Ecto neural progenitor cell (in vitro differentiated cells): ENCODE measurements at places on chromosomes 1 and 21.

DNA sequence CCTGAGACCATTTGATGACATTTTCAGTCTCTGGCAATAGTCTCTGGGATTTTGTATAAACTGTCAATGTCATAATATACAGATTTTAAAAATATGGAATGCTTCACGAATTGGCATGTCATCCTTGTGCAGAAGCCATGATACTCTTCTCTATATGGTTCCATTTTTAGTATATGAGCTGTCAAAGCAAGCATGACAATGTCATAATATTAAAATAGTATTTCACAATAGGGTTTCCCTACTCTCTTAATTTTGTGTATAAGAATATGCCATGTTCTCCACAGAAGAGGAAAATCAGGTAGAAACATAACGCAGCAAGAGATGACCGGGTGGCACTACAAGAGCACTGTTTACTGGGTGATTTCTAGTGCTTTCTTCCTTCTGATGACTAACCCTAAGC is 8.3 kb upstream of the DIPK1A start:
- no peak for DNase-seq

DNA sequence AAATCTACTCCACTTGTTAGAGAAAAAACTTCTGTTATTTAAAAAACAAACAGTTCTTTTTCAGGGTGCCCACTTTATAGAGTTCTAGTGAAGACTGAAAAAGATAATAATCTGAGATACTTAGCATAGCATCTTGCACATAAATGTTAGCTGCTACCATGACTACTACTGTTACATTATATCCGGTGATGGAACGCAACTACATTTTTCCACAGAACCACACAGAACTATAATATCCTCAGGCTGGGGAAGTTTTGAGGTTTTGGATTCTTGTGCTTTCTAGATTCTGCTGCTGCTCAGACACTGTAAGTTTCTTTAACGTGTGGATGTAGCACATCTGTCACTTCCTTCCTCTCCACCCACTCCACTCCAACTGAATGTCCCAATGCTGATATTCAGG is 110.3 kb downstream of the PTPN14 start:
- DNase-seq, result no peak

DNA sequence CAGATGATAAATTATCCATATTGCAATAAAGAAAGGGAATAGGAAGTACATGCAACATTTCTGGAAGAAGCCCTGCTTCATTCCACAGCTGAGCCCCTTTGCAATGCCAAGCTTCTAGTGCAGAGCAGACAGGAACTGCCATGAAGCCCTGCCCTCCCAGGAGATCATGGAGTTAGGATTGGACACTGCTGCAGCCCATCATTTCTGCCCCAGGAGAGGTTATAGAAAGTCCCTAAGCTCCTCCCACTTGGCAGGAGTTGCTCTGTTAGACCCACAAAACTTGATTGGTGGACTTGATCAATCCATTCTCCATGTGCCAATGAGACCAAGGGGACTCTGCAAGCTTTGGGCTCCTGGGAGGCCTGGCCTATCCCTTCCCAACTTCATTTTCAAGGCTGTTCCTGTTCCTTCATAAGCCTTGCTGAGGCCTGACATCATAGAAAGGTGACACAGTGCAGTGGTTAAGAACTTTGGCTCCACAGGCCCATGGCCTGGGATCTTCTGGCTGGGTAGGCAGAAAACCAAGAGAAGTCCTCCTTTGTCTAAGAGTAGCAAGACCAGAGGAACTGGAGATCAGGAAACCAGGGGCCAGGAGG is 1.3 kb upstream of the LAPTM5 start:
- no peak for DNase-seq

DNA sequence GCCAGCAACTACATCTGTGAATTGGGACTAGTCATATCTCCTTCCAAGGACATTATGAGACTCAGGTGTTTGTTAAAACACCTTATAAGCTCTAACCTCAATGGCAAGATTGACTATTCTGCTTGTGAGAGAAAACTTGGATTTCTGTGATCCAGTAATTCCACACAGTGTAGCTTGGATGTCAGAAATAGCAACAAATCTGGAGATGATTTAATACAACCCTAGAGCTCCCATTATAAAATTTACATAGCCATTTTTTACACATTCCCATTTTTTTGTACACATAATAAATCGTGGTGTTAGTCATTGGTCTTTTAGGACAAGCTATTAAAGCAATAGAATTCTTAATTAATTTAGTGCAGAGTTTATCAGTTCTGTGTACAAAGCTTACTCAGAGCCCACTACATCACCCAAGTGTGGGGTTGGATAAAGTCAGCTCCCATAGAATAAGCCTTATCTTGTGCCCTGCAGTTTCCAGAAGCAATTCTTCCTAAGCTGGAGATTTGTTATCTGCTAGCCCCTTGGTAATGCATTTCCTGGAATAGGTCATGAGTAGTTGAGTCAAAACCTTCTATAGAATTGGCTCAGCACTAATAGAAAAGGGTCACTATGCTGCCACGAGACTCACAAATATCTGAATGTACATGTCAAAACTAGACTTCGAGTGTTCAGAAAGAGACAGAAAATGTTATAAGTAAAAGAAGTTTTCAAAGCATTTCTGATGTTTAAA is 434.0 kb upstream of the RUNX1 start:
- no peak for DNase-seq

GRCh38 chr1:223642237-223642636 is 23.3 kb downstream of the CAPN8 start:
- DNase-seq, result no peak

DNA sequence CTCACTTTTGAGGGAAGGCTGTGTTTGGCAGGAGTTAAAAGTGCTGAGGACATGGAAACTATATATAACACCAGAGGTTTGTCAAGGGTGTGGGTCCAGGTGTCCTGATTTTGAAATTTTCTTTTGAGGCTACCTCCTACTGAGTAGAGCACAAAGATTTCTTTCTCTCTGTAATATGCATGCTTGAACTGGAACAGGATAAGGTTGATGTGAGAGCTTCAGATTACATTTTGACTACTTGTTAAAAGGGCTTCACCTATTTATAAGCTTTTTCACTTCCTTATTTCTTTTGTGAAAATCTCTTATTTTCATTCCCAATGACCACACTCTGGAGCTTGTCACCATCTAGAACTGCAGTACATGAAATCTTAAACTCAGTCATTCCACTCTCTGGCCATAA is 59.8 kb upstream of the PLA2G4A start:
- DNase-seq, result no peak

GRCh38 chr1:183480971-183481441 is 8.7 kb downstream of the SMG7 start:
- no peak for DNase-seq

DNA sequence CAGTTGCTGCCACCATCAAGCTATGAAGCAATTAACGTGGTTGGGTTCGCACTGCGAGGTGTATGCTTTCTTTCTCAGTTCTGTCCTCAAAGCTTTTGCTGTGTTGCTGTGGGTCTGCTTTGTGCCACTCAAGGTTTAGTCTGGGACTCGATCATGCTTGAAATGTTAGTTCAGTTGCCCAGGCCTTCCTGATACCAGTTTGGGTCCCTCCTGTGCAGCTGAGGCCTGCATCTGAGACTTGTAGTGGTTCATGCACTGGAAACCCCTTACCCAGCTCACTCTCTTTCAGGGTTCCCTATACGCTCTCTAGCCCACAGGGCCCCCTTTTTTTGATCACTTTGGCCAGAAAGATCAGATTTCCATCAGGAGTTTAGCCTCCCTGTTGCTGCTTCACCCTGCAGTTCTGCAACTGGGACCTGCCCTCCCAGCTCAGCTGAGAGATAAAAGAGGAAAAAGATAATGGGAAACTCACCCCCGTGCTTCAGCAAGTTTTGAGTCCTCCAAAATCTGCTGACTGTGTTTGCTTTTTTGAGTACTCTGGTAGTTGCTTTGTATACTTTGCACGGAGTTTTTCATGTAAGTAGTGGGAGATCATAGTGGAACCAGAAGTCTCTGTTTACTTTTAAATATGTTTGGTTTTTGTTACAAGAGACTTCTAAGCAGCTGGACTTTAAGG is 317.0 kb downstream of the HHAT start:
- no peak for DNase-seq

- no peak for DNase-seq
Measured at GRCh38 chr1:169184812-169185211, 78.3 kb downstream of the ATP1B1 start.

- no peak for DNase-seq
Measured at GRCh38 chr1:4219111-4219510, 319.0 kb upstream of the C1orf174 start.

DNA sequence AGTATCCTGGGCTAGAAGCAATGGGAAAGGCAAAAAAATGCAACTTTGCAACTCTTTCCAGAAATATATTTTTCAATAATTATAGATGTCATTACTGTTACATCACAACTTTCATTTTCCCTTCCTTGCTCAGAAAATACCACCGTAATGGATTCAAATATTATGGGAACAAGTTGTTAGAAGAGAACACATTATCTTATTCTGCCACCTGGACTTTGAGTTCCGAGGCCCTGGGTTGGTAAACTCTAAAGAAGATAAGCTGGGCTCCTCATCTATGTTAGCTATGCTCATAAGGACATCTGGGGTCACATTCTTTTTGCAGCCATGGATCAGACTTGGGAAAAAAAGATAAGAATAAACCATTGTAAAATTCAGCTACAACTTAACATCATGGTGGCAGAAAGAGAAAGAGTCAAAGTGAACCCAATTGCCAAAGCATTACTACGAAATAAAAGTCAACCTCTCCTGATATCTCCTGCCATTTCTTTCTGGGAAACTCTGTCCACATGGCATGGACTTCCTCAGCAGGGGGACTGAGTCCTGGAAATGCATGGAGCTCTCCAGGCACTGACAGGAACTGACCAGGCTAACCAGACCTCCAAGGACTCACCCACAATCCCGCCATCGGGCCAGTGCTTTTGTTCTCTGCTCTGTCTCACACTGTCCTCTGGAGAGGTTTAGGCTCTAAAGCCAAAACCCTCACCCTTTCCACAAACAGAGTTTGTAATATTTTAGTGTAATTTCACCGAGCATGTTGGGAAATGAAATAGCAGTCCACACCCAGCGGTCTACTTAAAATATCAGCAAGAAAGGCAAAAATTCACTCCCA is 499.1 kb upstream of the RUNX1 start:
- no peak for DNase-seq

GRCh38 chr1:152179566-152179965 is 20.5 kb upstream of the RPTN start:
- no peak for DNase-seq
